ENCODE measurements at places on chromosomes 16 and 17. TPM values are rescaled to one million over a fixed set of nuclear protein-coding genes. Genes with fewer than 3 reads are reported as not detected.

Gene C16orf74
- polyA plus RNA-seq: 4.2 TPM

Gene ABR
- polyA plus RNA-seq: 36.4 TPM

Gene CMTM1
- 0.45 TPM for polyA plus RNA-seq

Gene GNG13
- polyA plus RNA-seq: not detected

Gene RFNG
- polyA plus RNA-seq: 41.1 TPM

Gene KRTAP4-4
- polyA plus RNA-seq: not detected

Data from adipose tissue (tissue), 3 donors.